RPMI7951 (cell line): ENCODE measurements at places on chromosomes 16 and 17.

GRCh38 chr16:86101137-86101896 is 202.4 kb downstream of the IRF8 start:
- DNase-seq: no peak

DNA sequence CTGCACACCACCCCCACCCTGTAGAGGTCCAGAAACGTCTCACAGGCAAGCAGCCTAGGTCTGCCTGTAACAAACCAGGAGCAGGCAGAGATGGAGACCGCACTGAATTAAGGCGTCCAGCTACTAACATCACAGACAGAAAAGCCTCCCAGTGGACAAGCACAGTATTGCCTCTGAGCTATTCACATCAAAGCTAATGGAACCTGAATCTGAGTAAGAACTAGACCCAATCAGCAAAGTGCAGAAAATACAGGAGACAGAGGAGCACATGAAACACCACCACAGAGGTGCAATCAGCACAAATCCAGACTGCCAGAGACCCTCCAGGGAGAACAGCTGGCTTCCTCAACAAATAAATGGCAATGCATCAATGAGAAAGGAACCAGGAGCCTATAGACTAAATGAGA is 22.2 kb upstream of the PEMT start:
- peak; percentile 62 for DNase-seq

GRCh38 chr16:6081320-6081976 is 983.9 kb upstream of the EEF2KMT start:
- DNase-seq: peak; percentile 35

- no peak for DNase-seq
Observed at GRCh38 chr17:58947411-58947810, 159.3 kb downstream of the TRIM37 start.

GRCh38 chr16:86893506-86893905 is 315.2 kb downstream of the FOXL1 start:
- DNase-seq: no peak

- no peak for DNase-seq
Observed at GRCh38 chr16:60810250-60810649, 1226.0 kb downstream of the CDH8 start.

- peak; percentile 93 for DNase-seq
Observed at GRCh38 chr17:16477255-16477654, 14.7 kb downstream of the LRRC75A start.

- no peak for DNase-seq
Observed at GRCh38 chr16:58503166-58503862, 3.4 kb downstream of the NDRG4 start.

GRCh38 chr17:52451294-52451861 is 292.9 kb upstream of the CA10 start:
- DNase-seq: no peak

- peak; percentile 41 for DNase-seq
Observed at GRCh38 chr17:42472709-42473521, 14.2 kb downstream of the ATP6V0A1 start.

- DNase-seq: no peak
Observed at GRCh38 chr16:78992001-78992400, 608.5 kb downstream of the MAF start.

DNA sequence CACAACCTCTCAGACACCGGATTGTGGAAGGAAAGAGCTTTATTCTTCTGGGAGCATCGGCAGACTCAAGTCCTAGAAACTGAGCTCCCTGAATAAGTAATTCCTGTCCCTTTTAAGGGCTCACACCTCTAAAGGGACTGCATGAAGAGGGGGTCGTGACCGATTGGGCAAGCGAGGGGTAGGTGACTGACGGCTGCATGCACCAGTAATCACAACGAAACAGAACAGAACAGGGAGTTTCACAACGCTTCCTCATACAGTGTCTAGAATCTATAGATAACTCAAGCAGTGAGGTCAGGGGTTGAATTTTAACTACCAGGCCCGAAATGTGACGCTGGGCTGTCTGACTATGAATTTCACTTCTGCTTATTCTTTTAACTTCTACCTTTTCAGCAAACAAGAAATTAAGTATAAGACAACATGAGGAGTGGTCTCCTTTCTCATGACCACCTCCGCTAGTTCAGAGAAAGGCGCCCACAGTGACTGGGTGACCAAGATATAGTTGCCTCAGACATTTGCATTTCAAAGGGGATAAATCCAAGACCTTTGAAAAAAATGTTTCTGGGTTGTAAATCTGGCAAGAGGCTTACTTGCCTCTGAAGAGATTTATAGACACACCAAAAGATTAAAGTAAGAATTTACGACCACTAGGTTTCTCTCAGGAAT is 88.4 kb upstream of the ATF7IP2 start:
- no peak for DNase-seq

DNA sequence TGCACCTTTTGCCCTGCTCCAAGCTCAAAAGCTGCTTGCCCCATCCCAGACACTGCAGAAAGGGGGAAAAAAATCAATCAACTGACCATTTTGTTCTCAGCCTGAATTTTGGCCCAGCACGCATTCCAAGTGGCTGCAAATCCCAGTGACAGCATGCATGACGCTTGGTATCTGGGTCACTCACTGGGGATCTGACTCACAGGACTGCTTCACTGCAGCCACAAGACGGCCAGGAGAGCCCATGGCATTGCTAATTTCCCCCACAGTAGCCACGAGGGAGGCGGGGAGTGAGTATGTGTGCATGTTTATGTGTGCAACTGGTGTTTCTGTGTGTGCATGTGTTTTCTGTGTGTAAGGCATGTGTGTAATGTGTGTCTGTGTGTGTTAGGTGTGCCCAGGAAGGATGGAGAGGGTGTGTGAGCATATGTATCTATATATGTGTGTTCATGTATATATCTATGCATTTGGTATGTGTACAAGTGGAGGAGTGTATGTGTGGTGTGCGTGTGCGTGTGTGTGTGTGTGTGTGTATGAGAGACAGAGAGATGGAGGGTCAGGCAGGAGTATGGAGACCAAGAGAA is 33.8 kb downstream of the SDK2 start:
- DNase-seq: peak; percentile 23

DNA sequence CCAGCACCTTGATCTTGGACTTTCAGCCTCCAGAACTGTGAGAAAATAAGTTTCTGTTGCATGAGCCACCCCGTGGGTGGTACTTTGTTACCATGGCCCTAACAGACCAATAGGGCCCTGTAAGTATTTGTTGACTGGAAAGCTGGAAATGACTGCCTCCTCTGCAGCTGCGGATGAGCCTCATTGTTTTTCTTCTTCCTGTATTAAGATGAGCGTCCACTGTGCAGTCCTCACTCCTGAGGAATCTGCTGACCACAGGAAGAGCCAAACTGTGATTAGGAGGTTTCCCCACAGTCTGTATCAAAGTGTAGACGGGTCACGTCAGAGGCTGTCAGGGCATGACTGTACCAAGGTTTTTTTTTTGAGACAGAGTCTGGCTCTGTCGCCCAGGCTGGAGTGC is 12.2 kb upstream of the AKTIP start:
- peak; percentile 83 for DNase-seq

GRCh38 chr16:66502020-66502913 is 47.7 kb downstream of the TK2 start:
- no peak for DNase-seq

DNA sequence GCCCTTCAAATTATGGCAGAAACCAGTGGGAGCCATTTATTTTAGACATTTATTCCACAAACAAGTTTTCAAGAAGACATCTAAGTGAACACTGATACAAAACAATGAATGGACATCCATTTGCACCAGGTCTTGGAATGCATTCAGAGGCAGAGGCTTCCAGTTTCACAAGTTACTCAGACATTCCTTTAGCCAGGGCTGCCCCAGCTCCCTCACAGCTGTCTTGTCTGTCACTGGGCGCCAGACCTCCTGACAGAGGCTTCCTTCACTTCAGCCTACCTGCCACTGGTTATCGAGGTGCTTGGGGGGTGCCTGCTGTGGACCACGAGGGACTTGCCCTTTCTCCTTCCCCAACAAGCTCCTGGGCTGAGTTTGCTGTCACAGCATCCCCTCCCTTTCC is 19.2 kb downstream of the AQP8 start:
- DNase-seq: no peak

DNA sequence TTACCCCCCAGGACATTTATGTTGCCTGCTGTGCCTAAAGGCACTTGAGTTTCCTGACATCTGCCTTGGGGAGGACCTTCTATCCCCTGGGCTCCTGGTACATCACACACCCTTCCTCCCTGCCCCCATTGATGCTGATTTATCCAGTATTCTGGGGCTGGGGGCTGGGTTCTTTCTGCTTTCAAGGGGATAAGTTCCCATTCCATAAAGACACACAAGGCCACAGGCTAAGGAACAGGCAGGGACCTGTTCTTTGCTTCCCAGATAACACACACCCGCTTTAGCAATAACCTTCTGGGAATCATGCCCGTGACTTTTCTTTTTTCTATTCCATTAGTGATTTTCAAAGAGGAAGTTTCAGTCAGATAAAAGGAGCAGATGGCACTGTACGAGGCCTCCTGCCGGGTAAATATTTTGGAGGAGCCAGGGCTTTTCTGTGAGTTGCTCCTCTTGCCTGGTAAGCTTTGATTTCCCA is 30.6 kb downstream of the CHD9 start:
- no peak for DNase-seq

DNA sequence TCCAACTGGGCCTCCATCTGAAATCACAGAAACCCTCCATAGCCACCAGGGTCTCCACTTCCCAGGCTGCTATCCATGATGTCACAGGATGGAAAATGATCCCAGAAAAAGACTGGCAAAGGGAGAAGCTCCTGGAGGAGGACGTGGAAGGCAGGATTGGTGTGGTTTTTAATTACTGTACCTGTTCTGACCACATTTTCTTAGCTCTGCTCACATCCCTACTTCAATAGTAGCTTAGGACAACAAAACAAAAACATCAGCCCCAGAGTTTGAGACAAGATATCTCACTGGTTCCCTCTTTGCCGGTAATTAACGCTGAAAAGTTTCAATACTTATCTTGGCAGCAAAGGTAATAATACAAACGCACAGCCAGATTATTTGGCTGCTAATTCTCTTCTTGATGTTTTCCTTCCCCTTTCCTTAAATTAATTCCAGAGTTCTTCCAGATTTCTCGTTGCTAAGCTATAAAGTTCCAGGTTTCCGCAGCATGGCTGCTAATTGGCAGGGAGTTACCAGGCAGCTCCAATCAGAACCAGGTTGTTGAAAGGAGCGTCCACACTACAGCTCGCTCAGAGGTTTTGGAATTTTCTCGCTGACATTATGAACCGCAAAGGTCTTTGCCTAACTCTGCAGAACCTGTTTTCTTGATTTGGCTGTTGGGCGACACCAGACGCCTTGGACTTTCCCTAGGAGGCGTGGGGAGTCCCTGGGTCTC is 263.4 kb downstream of the MRTFB start:
- no peak for DNase-seq

- no peak for DNase-seq
Observed at GRCh38 chr16:27316038-27316680, 2.4 kb downstream of the IL4R start.

DNA sequence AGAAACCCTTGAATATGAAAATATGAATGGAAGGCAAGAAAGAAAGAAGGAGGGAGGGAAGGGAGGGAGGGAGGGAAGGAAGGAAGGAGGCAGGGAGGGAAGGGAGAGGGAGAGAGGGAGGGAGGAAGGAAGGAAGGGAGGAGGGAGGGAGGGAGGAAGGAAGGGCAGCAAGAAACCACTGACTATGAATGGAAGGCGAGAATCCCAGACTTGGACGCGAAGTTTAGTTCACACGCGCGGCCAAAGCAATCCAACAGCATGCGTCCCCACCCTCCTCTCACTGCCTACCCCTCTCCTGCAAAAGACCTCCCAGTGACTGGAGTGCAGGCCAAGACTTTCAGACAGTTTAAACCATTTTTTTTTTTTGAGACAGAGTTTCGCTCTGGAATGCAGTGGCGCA is 7.9 kb upstream of the SMARCD2 start:
- no peak for DNase-seq

DNA sequence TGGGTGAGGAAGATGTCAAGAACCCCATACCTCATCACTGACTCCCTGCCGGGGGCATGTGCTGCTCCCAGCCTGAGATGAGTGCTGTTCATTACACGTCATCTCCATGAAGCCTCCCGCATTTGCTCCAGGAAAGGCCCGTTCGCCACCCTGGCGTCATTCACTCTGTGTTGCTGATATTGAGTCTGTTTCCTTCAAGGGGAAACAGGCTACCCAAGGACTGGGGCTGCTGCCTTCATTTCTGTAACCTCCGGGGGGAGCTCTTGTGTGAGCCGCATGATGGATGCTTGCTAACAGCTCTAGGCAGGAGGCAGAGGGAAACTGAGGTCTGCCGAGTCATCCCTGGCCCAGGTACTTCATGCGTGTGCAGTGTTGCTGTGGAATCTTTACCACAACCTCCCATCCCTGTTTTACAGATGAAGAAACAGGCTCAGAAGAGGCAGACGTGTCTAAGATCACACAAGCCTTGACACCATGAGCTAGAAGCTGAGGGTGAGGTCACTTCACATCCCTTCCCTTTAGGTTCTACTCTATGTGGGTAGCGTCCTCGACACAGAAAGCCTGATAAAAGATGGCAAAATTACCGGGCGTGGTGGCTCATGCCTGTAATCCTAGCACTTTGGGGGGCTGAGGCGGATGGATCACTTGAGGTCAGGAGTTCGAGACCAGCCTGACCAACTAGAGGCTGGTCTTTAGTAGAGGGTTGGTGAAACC is 3.5 kb upstream of the ARMC5 start:
- no peak for DNase-seq

GRCh38 chr17:48444516-48445247 is 14.7 kb upstream of the SKAP1 start:
- no peak for DNase-seq

DNA sequence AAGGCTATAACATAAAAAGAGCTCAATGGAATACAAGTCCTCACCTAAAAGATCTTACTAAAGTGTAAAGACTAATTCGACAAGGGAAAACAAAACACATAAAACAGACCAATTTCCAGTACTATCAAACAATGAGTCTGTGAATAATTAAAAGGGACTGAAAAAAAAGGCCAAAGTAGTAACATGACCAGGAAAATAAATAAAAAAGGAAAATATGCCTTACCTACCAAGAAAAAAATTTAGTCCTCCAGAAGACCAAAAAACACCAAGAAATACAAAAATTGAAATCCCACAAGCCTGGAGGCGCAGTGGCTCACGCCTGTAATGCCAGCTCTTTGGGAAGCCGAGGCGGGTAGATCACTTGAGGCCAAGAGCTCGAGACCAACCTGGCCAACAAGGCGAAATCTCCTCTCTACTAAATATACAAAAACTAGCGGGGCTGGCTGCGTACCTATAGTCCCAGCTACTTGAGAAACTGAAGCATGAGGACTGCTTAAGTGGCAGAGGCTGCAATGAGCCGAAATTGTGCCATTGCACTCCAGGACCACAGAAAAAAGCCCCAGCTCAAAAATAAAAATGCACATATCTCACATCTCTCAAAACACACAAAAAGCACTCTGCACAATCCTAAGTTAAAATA is 60.8 kb downstream of the TEX14 start:
- no peak for DNase-seq

DNA sequence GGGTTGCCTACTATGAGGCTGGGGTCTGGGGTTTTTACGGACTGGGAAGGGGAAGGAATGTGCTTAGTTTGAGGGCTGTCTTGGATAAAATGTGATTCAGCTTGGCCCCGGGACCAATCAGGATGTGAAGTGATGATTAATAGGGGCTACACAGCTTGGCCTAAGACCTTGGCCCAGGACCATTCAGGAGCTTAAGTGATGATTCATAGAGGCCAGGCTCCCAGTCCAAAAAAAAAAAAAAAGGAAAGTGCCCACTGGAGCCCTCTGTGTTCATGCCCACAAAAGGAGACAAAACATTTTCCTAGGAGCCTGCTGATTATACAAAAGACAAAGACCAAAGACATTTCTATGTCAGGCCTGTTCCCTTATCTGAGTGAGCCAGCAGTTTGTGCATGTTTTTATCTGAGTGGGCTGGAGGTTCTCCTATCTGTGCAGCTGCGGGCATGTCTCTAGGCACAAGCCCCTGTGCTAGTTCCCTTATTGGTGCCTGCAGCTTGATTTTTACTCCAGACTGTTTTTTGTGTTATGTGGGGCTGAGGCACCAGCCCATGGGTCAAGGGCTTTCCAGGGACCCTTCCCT is 898.2 kb upstream of the GOT2 start:
- DNase-seq: peak; percentile 76
